ENCODE measurements at places on chromosomes 11 and 22. TPM values are rescaled to one million over a fixed set of nuclear protein-coding genes. Genes with fewer than 3 reads are reported as not detected.

Gene MMP27
- polyA plus RNA-seq, result not detected

Gene RBMXL2
- not detected for polyA plus RNA-seq

Gene RIMBP3C
- polyA plus RNA-seq, result not detected

Gene TRIM51
- not detected for polyA plus RNA-seq

Gene GRAMD1B
- polyA plus RNA-seq, result 18.2 TPM

Gene FREY1
- polyA plus RNA-seq, result 0.99 TPM

Gene CCDC73
- polyA plus RNA-seq, result 0.47 TPM

Gene SERPIND1
- not detected for polyA plus RNA-seq

Gene CCS
- polyA plus RNA-seq, result 78.7 TPM

Gene MAP6
- 21.3 TPM for polyA plus RNA-seq

Gene SCN2B
- 0.54 TPM for polyA plus RNA-seq

Gene NEFH
- 1.7 TPM for polyA plus RNA-seq

Gene COMT
- 244 TPM for polyA plus RNA-seq

Gene CDC45
- polyA plus RNA-seq, result 0.32 TPM

Gene CD248
- polyA plus RNA-seq, result 14.8 TPM

Gene IFITM10
- 2.3 TPM for polyA plus RNA-seq

Gene ARHGAP20
- 0.11 TPM for polyA plus RNA-seq

Gene DAGLA
- 1.4 TPM for polyA plus RNA-seq

Gene C11orf87
- polyA plus RNA-seq, result not detected

Gene TBX1
- 0.45 TPM for polyA plus RNA-seq

Gene MED17
- 11.7 TPM for polyA plus RNA-seq

Gene PATE1
- polyA plus RNA-seq, result not detected

Gene HRAS
- 100 TPM for polyA plus RNA-seq

Gene C11orf91
- not detected for polyA plus RNA-seq

Gene VPS11
- 40.0 TPM for polyA plus RNA-seq

Gene ROBO4
- 12.8 TPM for polyA plus RNA-seq

Gene MIOX
- 455 TPM for polyA plus RNA-seq

Gene HEPHL1
- not detected for polyA plus RNA-seq

Gene POU2AF1
- 0.95 TPM for polyA plus RNA-seq

Gene BCO2
- 6.9 TPM for polyA plus RNA-seq

Gene KRTAP5-9
- not detected for polyA plus RNA-seq

Gene SFI1
- 11.4 TPM for polyA plus RNA-seq

Gene CREB3L1
- polyA plus RNA-seq, result 2.5 TPM

Gene PLEKHA7
- 24.4 TPM for polyA plus RNA-seq

Gene ME3
- 32.2 TPM for polyA plus RNA-seq

Gene PGA5
- not detected for polyA plus RNA-seq

Gene SLC22A9
- polyA plus RNA-seq, result not detected

Gene LRRC56
- 1.2 TPM for polyA plus RNA-seq

Gene MPZL2
- polyA plus RNA-seq, result 16.8 TPM

Gene RPL27A
- 2,260 TPM for polyA plus RNA-seq

Gene CCDC188
- 0.54 TPM for polyA plus RNA-seq

Gene MAPK8IP1
- polyA plus RNA-seq, result 24.8 TPM

Gene ISX
- not detected for polyA plus RNA-seq

Gene OR51B4
- not detected for polyA plus RNA-seq

All from kidney (tissue), 22 donors.